Keratinocyte (primary cell): ENCODE measurements at places on chromosomes 3 and 15. TPM values are rescaled to one million over a fixed set of nuclear protein-coding genes. Genes with fewer than 3 reads are reported as not detected.
A peak's percentile ranks its signal among the peaks of the same experiment; 100 is the strongest.

GRCh38 chr3:100185847-100186246 is 71.5 kb upstream of the FILIP1L start:
- DNase-seq, result no peak

- DNase-seq, result no peak
Observed at GRCh38 chr15:67903708-67904107, 63.9 kb upstream of the RNU6-1 start.

GRCh38 chr3:71042759-71043158 is 540.8 kb downstream of the FOXP1 start:
- no peak for DNase-seq

DNA sequence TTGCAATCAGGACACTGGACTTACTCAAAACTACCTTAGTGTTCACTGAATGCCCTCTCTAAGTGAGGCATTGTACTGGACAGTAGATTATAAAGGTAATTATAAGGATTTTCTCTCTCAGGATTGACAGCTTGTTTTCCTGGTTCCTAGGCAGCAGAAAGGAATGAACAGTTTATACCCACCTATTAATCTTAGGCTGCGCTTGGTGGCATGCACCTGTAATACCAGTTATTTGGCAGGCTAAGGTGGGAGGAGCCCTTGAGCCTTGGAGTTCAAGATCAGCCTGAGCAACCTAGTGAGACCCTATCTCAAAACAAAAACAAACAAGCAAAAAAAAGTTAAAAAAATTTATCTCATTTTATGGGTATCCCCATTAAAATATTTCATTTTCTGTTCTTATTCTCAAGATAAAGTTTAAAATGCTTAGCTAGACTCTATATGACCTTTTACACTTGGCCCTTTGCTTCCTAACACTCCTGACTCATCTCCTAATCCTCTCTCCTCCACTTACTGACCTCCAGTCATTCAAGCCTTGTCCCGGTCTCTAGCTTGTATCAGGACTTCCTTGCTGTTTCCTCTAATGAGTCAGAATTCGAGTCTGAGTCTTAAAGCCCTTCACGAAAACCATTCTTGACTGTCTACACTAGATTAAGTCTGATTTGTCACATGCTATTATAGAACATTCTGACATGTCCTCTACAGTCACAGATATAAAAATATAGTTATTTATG is 348.6 kb downstream of the NLGN1 start:
- no peak for DNase-seq

DNA sequence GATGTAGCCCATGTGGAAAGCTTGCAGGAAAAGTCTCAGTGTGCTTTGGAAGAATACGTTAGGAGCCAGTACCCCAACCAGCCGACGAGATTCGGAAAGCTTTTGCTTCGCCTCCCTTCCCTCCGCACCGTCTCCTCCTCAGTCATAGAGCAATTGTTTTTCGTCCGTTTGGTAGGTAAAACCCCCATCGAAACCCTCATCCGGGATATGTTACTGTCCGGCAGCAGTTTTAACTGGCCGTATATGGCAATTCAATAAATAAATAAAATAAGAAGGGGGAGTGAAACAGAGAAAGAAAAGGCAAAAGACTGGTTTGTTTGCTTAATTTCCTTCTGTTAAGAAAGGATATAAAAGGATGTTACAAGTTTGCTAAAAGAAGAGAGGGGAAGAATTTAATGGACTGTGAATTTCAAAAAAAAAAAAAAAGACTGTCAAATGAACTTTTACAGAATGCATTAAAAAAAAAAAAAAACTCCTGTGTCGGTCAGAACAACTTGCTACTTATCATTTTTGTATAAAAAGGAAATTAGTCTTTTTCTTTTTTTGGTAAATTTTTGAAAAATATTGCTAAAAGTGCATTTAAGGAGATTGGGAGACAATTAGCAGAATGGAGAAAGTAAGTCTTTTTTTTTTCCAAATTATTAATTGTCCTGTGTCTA is 7.0 kb downstream of the NR2F2 start:
- no peak for DNase-seq

ZKSCAN7 gene
- 0.93 to 1.9 TPM (median 1.6 TPM) in 3 replicates for polyA plus RNA-seq

DNA sequence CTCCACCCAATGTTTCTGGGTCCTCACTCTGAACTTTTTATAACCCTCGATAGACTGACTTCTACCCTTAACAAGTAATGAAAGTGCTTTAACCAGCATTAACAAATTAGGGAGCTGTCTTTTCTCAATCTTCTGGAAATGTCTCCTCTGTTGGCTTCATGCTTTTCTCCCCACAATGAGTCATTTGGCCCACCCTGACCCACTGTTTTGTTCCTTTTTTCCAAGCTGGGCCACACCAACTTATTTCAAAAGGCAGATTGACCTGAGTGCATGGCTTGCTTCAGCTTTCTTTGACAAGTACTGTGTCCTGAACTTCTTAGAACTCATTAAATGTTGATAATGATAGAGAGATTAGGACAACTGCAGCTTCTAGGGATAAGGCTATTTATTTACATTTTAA is 199.6 kb upstream of the SEMA6D start:
- DNase-seq, result no peak

DNA sequence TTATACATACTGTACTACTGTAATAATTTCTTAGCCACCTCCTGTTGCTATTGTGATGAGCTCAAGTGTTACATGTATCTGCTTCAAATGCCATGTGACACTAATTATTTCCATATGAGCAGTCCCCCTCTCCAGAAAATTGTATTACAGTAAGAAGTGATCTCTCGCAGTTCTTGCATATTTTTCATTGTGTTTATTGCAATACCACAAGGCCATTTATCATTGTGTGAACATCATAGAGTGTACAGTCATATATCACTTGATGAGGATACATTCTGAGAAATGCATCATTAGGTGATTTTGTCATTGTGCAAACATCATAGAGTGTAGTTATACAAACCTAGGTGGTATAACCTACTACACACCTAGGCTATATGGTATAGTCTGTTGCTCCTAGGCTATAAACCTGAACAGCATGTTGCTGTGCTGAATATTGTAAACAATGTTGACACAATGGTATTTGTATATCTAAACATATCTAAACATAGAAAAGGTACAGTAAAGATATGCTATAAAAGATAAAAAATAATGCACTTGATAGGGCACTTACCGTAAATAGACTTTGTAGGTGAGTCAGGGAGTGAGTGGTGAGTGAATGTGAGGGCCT is 189.6 kb upstream of the MLF1 start:
- DNase-seq, result no peak

- DNase-seq, result no peak
Observed at GRCh38 chr3:177426878-177427495, 229.7 kb upstream of the TBL1XR1 start.

RPUSD3 gene
- polyA plus RNA-seq, result 31.5 to 39.0 TPM (median 37.6 TPM) in 3 replicates

DNA sequence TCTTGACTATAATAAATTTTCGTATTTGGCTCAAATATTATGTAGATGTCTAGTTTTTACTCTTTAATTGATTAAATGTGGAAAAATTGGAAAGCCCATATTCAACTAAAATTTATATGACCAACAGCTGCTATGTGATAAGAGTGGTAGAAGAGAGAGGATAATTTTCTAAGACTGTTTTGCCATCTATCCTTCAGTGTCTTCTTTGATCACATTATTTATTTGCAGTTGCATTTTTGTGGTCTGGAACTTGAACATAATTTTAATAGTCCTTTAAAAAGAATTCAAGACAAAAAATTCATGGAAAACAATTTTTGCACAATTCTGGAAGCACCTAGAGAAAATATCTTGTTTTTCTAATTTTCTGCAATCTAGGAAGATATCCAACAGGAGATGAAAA is 213.3 kb upstream of the THBS1 start:
- DNase-seq, result no peak

DNA sequence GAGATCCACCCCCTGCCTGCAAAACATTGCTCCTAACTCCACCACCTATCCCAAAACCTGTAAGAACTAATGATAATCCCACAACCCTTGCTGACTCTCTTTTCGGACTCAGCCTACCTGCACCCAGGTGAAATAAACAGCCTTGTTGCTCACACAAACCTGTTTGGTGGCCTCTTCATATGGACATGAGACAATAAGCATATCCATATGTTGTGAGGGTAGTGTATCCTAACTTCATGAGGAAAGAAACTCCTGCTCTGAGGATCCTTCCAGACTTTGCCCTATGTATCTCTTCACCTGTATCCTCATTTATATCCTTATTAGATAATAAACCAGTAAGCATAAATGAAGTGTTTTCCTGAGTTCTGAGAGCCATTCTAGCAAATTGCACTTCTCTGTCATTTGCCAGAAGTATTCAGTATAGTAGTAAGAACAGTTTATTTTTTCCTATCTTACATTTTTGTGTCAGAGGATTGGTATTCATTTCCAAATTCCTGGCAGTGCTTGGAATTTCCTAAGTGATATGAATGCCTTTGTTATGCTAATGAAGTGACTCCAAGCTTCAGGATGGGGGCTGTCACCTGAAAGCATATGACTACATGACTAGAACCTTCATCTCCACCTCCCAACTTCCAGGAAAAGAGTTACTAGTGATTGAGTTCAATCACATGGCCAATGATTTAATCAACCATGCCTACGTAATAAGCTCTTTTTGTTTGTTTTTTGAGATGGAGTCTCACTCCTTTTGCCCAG is 30.2 kb downstream of the TTBK2 start:
- peak; percentile 81 for DNase-seq

ZDHHC23 gene
- 1.4 to 2.3 TPM (median 1.4 TPM) in 3 replicates for polyA plus RNA-seq

GRCh38 chr15:100778831-100779288 is 100.8 kb upstream of the ALDH1A3 start:
- DNase-seq, result no peak

CYFIP1 gene
- 72.3 to 73.0 TPM (median 72.9 TPM) in 3 replicates for polyA plus RNA-seq

DNA sequence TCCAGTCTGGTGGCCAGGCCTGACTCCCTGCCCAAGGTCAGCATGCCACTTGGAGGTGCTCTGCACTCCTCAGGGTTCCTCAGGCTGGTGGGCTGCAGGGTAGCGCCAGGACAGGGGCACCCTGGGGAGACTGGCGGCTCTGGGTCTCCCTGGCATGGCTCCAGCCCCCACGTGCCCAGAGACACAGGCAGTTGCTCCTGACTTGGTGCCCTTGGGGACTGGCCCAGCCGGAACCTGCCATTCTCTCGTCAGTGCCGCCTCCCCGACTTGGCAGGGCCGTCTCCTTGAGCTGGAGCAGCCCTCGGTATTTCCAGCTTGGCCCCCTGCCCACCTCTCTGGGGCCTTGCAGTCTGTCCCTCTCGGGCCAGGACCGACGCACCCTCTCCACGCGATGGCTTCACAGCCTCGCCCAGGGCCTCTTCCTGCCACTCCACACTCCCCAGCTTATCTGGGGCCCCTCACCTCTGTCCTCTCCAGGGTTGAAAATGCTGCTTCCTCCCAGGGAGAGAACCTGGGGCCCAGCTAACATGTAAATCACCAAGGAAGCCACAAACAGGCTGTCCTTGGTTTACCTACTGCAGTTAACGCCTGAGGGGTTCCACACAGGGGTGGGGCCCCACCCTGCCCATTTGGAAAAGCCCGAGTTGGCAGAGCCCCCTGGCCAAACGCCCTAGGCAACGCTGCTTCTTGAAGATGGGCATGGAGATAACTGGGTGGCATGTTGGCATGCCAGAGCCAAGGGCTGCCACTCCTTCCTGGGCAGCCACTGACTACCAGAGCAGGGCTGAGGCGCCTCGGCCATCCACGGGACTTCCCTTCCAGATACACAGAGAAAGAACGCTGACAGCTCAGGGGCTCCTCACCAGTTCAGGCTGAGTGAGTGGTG is 61.4 kb downstream of the SMAD6 start:
- no peak for DNase-seq

- DNase-seq, result no peak
Observed at GRCh38 chr3:163347944-163348343, 1730.4 kb downstream of the SI start.

DNA sequence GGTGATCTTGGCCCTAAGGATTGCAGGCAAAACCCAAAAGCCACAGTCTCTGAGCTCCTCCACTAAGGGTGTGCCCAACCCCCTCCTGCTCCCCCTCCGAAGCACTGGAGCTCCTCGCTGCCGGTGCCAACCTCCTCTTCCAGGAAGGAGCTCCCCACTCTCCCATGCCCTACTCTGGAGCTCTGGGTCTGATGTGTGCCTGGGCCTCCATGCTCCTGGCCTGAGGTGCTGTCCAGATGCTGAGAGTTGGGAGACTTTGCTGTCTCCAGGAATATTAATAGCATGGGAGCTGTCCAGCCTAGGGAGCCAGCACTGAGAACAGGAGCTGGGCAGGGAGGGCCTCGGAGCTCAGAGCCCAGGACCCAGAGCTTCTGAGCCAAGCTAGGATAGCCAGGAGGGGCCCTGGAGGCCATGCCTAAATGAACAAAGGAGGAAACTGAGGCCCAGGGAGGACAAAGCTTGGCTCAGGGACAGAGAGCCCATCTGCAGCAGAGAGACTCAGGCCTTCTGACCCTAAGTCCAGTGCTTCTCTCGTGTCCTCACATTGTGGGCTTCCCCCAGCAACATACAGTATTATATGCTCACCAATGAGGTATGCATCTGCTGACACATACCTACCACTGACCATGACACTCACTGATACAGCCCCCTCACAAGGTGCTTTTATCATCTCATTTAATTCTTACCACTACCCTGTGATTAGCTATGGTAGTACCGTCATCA is 36.9 kb upstream of the HERC1 start:
- DNase-seq, result peak; percentile 28

DNA sequence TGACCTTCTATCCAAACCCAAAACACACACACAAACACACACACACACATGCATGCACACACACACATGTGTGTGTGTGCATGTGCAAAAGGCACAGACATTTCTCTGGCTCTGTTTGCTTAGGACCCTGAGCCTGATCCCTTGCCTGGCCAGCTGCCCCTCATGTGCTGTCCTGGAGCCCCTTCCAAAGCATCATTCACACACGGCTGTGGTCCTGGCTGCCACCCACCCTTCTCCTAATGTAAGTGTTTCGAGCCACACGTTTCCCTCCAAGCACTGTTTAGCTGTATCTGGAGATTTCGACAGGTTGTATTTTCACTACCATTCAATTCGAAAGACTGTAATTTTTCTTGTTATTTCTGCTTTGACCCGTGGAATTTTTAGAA is 45.8 kb upstream of the KLF13 start:
- no peak for DNase-seq
